ENCODE measurements at places on chromosomes 7 and 10.

DNA sequence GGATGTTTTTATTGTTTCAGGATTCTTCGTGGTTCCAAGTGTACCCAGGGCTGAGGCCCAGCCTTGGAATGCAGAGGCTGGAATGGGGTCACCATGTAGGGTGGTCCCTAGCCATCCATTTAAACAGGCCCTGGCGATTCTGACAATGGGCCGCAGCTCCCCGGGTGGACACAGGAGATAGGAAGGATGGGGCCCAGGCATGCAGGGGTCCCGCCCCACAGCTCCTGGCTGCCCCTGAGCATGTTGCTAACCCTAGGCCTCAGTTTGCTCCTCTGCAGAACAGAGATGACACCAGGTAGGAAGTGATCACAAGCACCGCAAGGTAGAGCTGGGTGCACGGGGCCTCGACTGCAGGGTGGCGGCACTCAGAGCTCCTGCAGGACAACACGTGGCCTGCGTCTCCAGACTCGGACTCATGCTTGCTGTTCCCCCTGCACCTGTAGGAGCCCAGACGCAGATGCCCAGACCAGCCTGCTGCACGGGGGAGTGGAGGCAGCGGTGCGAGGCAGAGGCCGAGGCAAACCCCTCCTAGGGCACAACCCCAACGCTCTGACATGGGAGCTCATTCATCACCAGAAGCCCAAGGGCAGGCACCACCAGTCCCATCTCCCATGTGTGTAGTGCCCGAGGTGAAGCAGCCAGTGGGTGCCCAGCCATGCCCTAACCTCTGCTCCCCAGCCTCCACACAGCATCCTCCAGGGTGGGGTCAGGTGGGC, 25.5 kb downstream of the VIPR2 start:
- DNase-seq: no peak

- no peak for DNase-seq
Observed at GRCh38 chr10:2019281-2019680, 282.0 kb upstream of the ADARB2 start.

- no peak for DNase-seq
Observed at GRCh38 chr7:18444826-18445225, 50.7 kb upstream of the HDAC9 start.

DNA sequence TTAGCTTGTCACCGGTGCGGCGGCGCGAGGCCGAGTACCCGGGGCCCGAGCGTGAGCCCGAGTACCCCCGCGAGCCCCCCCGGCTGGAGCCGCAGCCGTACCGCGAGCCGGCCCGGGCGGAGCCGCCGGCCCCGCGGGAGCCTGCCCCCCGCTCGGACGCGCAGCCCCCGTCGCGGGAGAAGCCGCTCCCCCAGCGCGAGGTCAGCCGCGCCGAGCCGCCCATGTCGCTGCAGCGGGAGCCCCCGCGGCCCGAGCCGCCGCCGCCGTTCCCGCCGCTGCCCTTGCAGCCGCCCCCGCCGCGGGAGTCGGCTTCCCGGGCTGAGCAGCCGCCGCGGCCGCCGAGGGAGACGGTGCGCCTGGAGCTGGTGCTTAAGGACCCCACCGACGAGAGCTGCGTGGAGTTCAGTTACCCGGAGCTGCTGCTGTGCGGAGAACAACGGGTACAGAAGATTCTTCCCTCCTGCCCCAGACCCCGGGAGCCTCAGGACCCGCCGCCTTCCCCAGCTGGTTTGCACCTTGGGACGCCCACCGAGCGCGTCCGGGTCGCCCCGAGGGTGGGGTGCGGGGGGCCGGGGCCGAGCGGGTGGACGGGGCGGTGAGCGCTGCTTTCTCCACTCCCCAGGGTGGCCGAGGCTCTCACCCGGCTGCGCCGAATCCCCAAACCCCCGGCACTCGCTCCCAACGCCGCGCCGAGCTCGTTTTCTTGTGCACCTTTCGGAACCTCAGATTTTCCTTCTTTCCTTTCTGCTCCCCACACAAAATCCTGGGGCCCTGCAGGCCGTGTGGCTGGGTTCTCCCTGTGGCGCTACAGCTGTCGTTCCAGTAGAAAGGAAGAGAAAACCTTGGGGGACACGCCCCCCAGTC, 708 bp downstream of the UBN2 start:
- peak; percentile 57 for DNase-seq

DNA sequence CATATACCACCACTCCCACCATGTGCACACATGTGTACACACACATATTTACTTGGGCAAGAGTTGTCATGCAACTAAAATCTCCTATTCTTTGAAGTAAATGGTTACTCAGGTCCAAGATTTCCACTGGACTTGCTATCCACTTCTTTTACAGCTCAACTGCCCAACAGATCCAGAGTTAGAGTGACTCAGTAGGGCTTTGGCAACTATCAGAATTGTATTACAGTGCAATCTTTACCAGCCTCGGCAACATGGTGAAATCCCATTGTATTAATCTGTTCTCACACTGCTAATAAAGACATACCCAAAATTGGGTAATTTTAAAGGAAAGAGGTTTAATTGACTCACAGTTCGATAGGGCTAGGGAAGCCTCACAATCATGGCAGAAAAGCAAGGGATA, 51.9 kb upstream of the ABLIM1 start:
- no peak for DNase-seq

GRCh38 chr10:28569506-28570159, 36.7 kb downstream of the WAC start:
- no peak for DNase-seq

GRCh38 chr7:132656846-132657776, 80.8 kb upstream of the PLXNA4 start:
- DNase-seq: peak; percentile 38

DNA sequence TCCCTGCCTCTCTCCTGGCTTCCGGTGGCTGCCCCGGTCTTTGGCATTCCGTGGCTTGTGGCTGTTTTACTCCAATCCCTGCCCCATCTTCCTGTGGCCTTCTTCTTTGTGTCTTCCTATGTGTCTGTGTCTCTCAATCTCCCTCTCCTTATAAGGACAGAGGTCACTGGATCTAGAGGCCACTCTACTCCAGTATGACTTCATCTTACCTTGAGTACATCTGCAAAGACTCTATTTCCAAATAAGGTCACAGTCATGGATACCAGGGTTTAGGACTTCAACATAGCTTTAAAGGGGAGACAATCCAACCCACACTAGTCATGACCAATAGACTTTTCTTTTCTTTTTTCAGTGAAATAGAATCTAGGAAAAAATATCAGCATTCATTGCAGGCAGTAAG, 153.3 kb upstream of the INSYN2A start:
- DNase-seq: no peak

Data from neural progenitor cell (in vitro differentiated cells).